Smooth muscle cell of the pulmonary artery (primary cell): ENCODE measurements at places on chromosomes 6 and 20. TPM values are rescaled to one million over a fixed set of nuclear protein-coding genes. Genes with fewer than 3 reads are reported as not detected.

Gene GSTA2
- not detected in 2 replicates for total RNA-seq

Gene BPIFA1
- not detected in 2 replicates for total RNA-seq

Gene KCNS1
- total RNA-seq, result 1.4 and 2.4 TPM in 2 replicates

Gene VWA7
- 0.26 and 0.46 TPM in 2 replicates for total RNA-seq

Gene SOX18
- 0.07 TPM in 2 replicates for total RNA-seq
